H4 (cell line): ENCODE measurements at places on chromosomes 1 and 21.

GRCh38 chr1:29679828-29680558, 443.7 kb downstream of the PTPRU start:
- no peak for DNase-seq

GRCh38 chr1:76480827-76481226, 386.5 kb upstream of the ST6GALNAC5 start:
- DNase-seq, result no peak

DNA sequence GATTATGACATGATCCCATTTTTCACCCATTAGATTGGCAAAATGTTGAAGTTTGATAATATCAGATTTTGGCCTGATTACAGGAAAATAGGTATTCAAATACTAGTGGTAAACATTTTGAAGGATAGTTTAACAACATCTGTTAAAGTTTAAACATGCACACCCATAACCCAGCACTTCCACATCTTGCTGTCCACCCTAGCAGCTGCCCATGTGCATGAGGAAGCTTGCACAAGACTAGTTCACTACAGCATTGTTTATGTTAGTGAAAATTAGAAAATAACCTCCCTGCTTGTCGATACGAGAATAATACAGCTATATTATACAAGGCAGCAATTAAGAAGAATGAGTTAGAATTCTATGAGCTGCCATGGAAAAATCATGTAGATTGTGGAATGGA, 127.6 kb downstream of the C1orf21 start:
- no peak for DNase-seq

DNA sequence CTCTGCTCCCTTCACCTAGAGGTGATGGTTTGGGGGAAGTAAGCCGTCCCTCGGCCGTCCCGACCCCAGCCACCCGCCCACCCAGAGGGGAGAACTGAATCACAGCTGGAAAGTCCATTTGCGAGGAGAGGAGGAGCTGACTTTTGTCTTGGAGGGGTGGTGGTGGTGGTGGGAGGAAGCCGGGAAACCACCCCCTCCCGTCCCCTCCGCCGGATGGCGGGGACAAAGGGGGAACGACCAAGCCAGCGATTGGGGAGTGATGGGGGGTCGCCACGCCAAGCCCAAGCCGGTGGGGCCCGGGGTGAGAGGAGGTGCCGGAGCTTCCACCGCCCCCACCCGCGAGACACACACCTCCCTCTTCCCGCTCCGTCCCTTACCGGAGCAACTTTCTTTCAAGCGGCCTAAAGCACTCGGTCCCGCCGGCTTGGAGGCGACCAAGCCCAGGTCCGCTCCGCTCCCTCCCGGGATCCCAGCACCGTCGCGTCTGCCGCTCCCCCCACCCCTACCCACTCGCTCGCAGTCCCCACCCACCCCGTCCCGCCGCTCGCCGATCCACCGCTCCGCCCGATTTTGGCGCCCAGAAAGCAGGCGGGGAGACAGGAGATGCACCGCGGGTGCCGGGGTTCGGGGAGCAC, 540 bp downstream of the ARHGEF2 start:
- DNase-seq, result no peak

DNA sequence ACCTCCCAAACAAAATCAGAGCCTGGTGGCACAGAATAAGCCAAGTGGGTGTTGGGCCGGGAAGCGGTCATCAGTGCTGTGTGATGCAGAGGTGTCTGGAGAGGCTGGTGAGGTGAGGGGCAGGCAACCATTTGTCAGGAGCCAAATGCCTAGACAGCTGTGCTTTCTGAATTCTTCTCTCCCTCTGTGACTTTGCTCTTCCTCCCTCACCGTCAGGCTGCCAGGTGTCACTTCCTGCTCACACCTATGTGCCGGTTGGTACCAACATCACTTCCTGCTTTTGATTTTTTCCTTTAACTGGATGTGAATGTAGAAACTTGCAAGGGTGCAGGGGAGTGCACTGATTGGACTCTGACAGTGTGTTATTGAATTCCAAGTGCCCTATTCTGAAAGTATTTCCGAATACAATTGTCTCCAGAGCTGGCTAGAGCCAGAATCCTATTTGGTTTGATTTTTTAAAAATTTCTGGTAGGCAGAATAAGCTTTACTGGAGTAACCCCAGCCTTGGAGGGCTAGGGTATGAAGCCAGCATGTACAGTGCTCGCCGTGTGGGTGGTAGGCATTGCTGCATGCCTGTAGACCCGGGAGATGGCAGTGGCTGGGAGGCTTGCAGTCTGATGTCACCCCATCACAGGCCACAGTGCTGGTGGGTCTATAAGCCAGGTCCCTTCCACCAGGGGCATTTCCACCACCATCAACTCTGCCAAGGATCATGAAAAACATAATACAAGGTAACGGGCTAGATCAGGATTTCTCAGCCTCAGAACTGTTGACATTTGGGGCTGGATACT, 210.9 kb downstream of the KAZN start:
- no peak for DNase-seq

DNA sequence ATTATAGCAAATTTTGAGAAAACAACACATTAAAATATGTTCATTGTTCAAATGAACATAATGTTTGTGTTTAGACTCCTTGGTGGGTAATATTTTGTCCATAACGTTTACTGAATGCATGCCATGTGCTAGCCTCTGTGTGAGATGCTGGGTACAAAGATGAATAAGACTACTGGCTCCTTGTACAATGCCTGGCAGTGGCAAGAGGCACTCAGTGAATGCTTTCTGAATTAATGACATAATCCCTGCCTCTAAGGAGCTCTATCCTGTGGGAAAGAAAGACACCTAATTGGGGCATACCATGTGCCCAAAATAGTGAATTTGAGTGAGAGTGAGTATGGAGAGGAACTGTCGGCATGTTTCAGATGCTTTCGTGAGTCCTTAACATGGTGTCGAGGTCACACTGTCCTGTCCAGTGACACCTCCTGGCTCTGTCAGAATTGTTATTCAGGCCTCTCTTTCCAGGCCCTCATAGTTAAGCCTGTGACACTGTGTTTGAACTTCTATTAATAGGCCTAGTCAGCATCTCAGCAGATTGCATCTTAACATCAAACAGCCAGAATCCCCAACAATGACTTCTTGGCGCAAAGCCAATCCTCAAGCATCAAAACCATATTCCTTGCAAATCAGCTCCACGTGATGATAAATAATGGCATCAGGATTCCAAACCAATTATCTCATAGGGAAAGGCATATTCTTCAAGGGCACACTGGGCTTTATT, 32.8 kb upstream of the S1PR1 start:
- DNase-seq, result no peak

DNA sequence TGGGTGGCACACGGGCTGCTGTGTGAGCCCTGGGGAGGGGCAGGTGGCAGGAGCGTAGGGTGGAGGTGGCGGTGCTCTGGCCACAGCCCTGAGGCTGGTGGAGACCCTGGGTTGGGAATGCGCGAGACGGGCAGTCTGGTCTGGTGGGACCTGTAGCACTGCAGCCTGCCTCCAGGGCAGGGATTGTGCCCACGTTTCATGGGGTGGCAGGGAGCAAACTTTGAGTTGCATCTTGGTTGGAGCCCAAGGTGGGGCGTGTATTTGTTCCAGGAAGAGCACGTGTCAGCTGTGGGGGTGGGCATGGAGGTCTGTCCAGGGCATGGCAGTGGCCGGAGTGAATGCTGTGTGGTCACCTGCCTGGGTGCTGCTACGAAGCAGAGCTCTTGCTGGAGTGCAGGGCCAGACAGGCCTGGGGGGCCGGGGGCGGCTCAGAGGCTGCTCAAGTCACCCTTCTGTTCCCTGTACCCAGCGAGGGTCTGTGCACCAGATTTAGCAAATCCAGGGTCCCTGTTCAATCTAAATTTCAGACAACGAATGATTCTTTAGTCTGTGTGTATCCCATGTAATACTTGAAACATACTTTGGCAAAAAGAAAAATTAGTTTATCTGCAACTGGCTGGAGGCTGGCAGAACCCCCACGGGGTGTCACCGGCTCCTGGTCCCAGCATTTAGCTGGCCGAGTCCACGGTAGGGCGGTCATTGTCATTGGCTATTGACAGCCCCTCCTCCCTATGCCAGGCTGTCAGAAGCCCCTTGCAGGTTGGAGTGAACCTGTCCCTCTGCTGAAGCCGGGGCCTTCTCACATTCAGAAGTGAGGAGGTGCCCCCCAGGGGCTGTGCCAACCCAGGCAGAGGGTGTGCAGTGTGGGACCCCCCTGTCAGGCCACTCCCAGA, 27.3 kb downstream of the KRTAP10-1 start:
- DNase-seq, result no peak

DNA sequence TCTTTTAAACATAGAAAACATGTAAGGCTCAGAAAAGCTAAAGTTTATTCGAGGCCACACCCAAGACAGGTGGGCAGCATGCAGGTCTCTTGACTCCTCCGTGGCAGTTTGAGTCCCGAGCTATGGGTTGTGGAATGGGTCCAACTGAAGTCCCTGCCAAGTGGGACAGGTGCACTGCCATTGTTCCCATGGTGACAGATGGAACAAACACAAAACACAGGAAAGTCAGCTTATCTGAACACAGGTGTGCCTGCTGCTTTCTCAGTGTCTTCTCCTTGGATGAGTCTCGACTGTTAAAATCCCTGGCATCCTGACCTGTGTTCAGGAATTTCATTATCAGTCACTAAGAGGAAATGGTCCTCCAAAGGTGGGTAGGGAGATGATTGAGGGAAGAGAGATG, 99.0 kb upstream of the RAB4A start:
- DNase-seq, result no peak

GRCh38 chr1:234854645-234855039, 244.7 kb upstream of the IRF2BP2 start:
- no peak for DNase-seq
